SJSA1 (cell line): ENCODE measurements at places on chromosomes 5 and 9.

GRCh38 chr9:76616780-76617179 is 147.5 kb upstream of the PCA3 start:
- no peak for DNase-seq

GRCh38 chr5:136894070-136894469 is 528.7 kb upstream of the TRPC7 start:
- no peak for DNase-seq

GRCh38 chr5:98489021-98489420 is 284.4 kb upstream of the RGMB start:
- no peak for DNase-seq

DNA sequence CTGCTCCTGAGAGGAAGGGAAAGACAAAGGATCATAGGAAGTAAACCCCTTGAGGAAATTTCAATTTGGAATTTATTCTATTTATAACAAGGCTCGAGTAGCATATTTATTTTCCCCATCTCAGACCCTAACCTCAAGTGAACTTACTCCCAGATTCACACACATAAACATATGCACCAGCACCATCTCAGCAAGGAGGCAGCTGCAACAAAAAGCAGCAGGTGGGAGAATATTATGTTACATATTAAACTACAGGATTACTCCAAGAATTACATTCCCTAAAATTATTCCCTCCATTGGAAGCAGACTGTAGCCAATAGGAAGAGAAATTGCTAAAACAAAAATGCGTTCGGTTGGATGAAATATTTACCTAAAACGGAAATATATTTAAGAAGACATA is 108.4 kb upstream of the PRSS3 start:
- DNase-seq = no peak
